Lung (tissue), 17 donors: ENCODE measurements at places on chromosomes 5 and 9. TPM values are rescaled to one million over a fixed set of nuclear protein-coding genes. Genes with fewer than 3 reads are reported as not detected.

GRCh38 chr9:128321879-128322403, 306 bp downstream of the TRUB2 start:
- no peak for DNase-seq
- H3K27ac ChIP-seq: no peak overlapping the region
- H3K4me1 ChIP-seq: peaks cover 14% of the 10 kb centered on the region
- peaks cover 5% of the 10 kb centered on the region for H3K36me3 ChIP-seq

DNA sequence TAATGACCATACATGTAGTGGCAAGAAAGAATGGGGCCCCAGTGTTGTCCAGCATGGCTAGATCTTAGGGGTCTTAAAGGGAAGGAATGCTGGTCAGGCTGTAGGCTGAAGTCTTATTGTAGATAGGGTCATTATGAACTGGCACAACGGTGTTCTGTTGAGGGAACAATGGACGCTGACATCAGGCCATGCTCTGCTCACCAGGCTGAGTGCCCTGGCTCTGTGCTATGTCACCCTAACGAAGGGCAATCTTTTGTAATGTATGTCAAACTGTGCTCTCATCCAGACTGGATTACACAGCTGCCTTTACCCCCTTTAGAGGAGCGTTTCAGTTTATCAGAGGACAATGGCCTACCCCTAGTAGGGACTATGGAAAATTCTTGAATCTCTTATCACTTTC, 14.6 kb upstream of the ZNF608 start:
- H3K36me3 ChIP-seq: no peaks in the 10 kb centered on the region
- no peaks in the 10 kb centered on the region for H3K4me1 ChIP-seq
- no peaks in the 10 kb centered on the region for H3K27me3 ChIP-seq
- DNase-seq: no peak

Gene INSYN2B
- 0.12 TPM for total RNA-seq

Gene RIGI
- 8.5 TPM for total RNA-seq

DNA sequence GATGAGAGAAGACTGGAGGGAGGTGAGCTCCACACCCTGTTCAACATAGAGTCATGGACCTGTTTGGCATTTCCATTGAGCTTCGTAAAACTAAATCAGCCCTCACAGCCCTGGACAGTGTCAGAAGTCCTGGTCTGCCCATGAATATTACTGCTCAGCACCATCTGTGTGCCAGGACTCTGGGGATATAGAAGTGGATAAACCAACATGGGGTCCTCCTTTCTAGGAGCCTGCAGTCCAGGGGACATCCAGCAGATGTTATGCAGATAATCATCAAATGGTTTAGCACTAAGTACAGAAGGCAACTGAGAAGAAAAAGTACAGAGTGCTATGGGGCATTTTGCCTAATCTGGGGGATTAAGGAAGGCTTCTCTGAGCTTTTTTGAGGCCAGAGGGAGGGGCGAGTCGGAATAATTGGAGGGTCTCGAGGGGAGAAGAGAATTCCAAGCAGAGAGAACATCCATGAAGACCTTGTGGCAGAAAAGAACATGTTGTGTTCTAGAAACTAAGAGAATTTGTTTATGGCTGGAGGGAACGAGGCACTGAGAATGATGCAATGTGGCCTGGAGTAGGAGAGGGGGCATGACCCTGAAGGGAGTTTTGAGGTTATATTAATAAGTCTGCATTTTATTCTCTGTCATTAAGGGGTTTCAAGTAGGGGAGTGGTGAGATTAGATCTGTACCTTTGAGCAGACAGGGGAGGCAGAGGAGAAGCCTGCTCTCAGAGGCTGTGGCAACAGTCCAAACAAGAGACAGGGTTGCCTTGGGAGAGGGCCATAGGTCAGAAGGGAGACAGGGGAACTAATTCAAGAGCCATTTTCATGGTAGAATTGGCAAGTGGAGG, 63.5 kb upstream of the SLC2A8 start:
- peaks cover 15% of the 10 kb centered on the region for H3K4me1 ChIP-seq
- peaks cover under 1% of the 10 kb centered on the region for H3K36me3 ChIP-seq
- H3K27ac ChIP-seq: peak overlapping the region; percentile 46
- no peak for DNase-seq
- no peak overlapping the region for H3K4me3 ChIP-seq

DNA sequence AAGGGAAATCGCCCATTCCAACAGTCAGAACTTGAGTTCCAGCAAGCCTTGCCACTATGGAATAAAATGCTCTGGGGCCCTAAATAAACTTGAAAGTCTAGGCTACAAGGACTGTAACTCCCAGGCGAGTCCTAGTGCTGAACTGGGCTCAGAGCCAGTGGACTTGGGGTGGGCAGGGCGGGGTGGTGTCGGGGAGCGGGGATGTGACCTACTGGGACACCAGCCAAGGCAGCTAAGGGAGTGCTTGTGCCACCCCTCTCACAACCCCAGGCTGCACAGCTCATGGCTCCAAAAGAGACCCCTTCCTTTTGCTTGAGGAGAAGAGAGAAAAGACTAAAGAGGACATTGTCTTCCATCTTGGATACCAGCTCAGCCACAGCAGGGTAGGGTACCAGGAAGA, 61.5 kb downstream of the MEIKIN start:
- no peak overlapping the region for H3K27ac ChIP-seq
- no peak overlapping the region for H3K4me3 ChIP-seq
- DNase-seq: peak; percentile 7
- no peaks in the 10 kb centered on the region for H3K36me3 ChIP-seq
- no peaks in the 10 kb centered on the region for H3K27me3 ChIP-seq

Gene HRCT1
- not detected for total RNA-seq

Gene CACNA1B
- total RNA-seq: 0.09 TPM

Gene SOX30
- total RNA-seq: 0.43 TPM

Gene CSF2
- total RNA-seq: 11.6 TPM

GRCh38 chr9:33233626-33234342, 6.2 kb upstream of the SPINK4 start:
- H3K27me3 ChIP-seq: no peaks in the 10 kb centered on the region
- H3K27ac ChIP-seq: no peak overlapping the region
- no peak overlapping the region for H3K4me3 ChIP-seq
- DNase-seq: peak; percentile 54
- no peaks in the 10 kb centered on the region for H3K36me3 ChIP-seq

DNA sequence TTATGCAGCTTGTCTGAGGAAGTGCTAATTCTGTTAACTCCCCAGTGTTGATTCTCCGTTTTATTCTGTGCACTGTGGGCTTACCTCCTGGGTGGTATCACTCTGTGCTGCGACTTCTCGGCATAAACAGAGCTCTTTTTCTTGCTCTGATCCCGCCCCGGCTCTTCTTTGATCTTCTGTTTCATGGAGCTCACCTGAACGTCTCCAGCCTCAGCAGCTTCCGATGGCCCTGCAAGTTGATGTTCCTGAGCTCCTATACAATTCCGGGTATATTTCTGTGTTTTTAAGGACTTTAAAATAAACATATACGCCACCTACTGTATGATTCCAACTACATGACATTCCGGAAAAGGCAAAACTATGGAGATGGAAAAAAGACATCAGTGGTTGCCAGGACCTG, 110.8 kb downstream of the TENT4A start:
- no peak for DNase-seq
- H3K4me3 ChIP-seq: no peak overlapping the region
- no peak overlapping the region for H3K27ac ChIP-seq
- H3K4me1 ChIP-seq: no peaks in the 10 kb centered on the region
- H3K36me3 ChIP-seq: no peaks in the 10 kb centered on the region
- H3K27me3 ChIP-seq: peaks cover 8% of the 10 kb centered on the region

GRCh38 chr9:26802921-26803320, 89.7 kb downstream of the CAAP1 start:
- H3K27me3 ChIP-seq: no peaks in the 10 kb centered on the region
- no peak overlapping the region for H3K4me3 ChIP-seq
- no peaks in the 10 kb centered on the region for H3K36me3 ChIP-seq
- H3K4me1 ChIP-seq: no peaks in the 10 kb centered on the region
- no peak for DNase-seq

GRCh38 chr9:4097515-4097914, 202.4 kb downstream of the GLIS3 start:
- H3K27me3 ChIP-seq: no peaks in the 10 kb centered on the region
- DNase-seq: no peak
- no peaks in the 10 kb centered on the region for H3K36me3 ChIP-seq
- H3K27ac ChIP-seq: no peak overlapping the region
- no peak overlapping the region for H3K4me3 ChIP-seq

DNA sequence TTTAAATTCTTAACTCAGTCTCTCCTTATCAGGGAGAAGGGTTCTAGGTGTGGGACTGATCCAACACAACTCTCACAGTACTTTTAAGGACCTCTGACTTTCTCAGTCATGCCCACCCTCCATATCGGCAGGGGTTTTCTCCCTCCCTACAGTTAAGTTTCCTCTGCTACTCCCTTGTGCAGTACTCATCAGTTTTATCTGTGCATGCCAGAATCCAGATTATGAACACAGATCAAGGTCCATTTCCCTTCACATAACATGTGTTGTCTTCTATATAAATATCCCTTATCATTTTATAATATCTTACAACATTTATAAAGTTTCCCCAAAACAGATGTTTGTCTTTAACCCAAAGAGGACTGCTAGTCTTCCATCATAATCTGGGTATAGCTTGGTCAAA, 986.5 kb upstream of the ARRDC3 start:
- no peak overlapping the region for H3K4me3 ChIP-seq
- no peaks in the 10 kb centered on the region for H3K36me3 ChIP-seq
- no peak overlapping the region for H3K27ac ChIP-seq
- DNase-seq: no peak
- H3K4me1 ChIP-seq: no peaks in the 10 kb centered on the region
- no peaks in the 10 kb centered on the region for H3K27me3 ChIP-seq

- H3K27me3 ChIP-seq: no peaks in the 10 kb centered on the region
- H3K27ac ChIP-seq: no peak overlapping the region
- peak; percentile 64 for DNase-seq
Observed at GRCh38 chr9:96188571-96188970, 113.4 kb downstream of the HSD17B3 start.

GRCh38 chr9:100375658-100376057, 22.9 kb upstream of the TEX10 start:
- no peaks in the 10 kb centered on the region for H3K36me3 ChIP-seq
- no peaks in the 10 kb centered on the region for H3K4me1 ChIP-seq
- H3K27ac ChIP-seq: no peak overlapping the region
- H3K4me3 ChIP-seq: no peak overlapping the region

Gene CDC26
- 19.0 TPM for total RNA-seq

- no peak for DNase-seq
- H3K27ac ChIP-seq: no peak overlapping the region
- no peaks in the 10 kb centered on the region for H3K36me3 ChIP-seq
- no peaks in the 10 kb centered on the region for H3K27me3 ChIP-seq
Observed at GRCh38 chr9:78575081-78575480, 278.2 kb downstream of the PSAT1 start.

DNA sequence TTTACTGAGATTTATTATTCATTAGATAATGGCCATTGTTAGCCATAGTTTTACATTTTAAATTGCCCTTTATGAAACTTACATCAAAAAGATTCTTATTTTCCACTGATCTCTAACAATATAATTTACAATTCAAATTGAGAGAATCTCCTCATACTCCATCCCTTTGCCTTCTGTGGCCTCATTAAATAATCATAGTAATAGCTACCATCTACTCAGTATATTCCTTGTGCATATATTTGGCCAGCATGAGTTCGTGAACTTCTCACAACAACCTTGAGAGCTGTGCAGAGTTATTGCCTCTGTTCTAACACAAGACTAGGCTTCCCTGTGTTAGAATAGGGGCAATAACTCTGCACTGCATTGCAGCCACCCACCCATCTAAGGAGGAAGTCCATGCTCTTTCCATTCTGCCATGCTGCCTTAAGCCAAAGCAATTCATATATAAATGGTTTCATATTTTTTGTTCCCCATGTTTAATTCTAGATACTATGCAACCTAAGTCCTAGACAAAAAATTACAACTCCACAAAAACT, 99.1 kb downstream of the ADAMTSL1 start:
- H3K4me1 ChIP-seq: no peaks in the 10 kb centered on the region
- H3K4me3 ChIP-seq: no peak overlapping the region
- no peak for DNase-seq
- H3K36me3 ChIP-seq: no peaks in the 10 kb centered on the region

GRCh38 chr5:83955916-83956315, 235.3 kb upstream of the HAPLN1 start:
- no peaks in the 10 kb centered on the region for H3K27me3 ChIP-seq
- H3K4me3 ChIP-seq: no peak overlapping the region
- no peak overlapping the region for H3K27ac ChIP-seq
- H3K36me3 ChIP-seq: no peaks in the 10 kb centered on the region
- no peak for DNase-seq

Gene PCDHGB6
- 11.6 TPM for total RNA-seq

- H3K27ac ChIP-seq: no peak overlapping the region
- no peak overlapping the region for H3K4me3 ChIP-seq
- no peaks in the 10 kb centered on the region for H3K4me1 ChIP-seq
- no peaks in the 10 kb centered on the region for H3K36me3 ChIP-seq
Observed at GRCh38 chr5:137192293-137192743, 306.8 kb downstream of the SPOCK1 start.
